ENCODE measurements at places on chromosomes 4 and X. TPM values are rescaled to one million over a fixed set of nuclear protein-coding genes. Genes with fewer than 3 reads are reported as not detected.

DNA sequence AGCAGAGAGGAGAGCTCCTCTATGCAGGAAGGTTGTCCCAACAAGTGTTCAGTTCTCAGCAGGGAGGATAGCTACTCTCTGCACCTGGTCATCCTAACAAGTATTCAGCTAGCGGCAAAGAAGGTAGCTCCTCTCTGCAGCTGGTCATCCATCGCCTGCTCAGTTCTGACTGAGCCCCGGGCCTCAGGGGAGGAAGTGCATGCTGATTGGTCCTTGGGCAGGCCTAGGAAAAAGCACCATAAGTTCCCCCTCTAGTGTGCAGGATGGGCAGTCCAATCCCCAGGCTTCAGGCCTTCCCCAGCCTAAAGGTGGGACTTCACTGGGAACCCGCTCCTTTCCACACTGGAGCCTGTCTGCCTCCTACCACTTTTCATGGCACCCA, 4.4 kb upstream of the FBXW7 start:
- DNase-seq: no peak

- no peak for DNase-seq
Measured at GRCh38 chr4:105257817-105258495, 111.3 kb downstream of the TET2 start.

DNA sequence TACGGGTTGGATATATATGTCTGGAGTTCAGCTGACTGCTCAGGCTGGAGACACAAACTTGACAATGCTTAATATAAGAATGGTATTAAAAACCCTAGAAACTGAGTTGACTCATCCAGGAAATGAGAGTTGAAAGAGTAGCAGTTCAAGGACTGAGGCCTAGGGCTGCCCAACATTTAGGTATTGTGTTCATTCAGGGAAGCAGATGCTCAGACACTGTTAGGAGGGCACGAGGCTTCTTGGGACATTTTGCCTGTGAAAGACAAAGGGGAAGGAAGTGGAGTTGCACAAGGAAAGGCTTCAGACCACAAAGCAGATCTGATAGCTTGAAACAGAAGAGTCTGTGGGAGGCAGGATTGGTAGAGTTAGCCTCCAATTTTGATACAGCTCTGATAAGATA, 52.0 kb upstream of the HS3ST1 start:
- no peak for DNase-seq

The CCDC160 gene
- not detected for total RNA-seq

The RASSF6 gene
- not detected for total RNA-seq

The AADAT gene
- total RNA-seq: 5.6 TPM

The SPANXN4 gene
- not detected for total RNA-seq
